ENCODE measurements at places on chromosomes 12 and 14. TPM values are rescaled to one million over a fixed set of nuclear protein-coding genes. Genes with fewer than 3 reads are reported as not detected.

GRCh38 chr12:31248815-31249214, 77.1 kb downstream of the SINHCAF start:
- DNase-seq: no peak

- no peak for DNase-seq
Observed at GRCh38 chr12:47155457-47156166, 75.9 kb upstream of the AMIGO2 start.

DNA sequence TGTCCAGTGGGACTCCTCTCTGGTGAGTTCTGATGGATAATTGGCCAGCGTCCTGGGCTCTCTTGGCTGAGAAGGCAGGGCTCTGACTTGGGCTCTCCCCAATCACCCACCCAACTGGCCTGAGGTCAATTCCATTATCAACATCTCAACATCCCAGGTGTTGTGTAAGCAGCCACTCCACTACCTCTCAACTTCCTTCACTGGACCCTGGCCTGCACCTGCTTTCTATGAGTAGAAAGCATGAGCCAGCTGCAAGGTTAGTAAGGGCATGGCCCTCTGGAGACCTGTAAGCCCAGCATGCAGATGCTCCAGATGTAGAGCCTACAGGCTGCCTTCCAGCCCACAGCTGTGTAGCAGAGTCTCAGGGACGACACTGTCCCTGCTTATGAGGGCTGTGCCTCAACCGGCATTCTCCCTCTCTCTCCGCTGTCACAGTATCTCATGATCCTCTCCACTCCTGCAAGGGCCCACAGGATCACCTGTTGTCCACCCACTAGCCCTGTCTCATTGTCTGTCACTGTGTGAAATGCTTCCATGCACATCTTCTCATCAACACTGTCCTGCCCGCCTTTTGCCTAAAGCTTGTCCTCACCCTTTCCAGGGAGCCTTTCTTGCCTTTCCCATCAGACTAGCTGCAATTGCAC, 5.4 kb upstream of the KRT81 start:
- peak; percentile 35 for DNase-seq

DNA sequence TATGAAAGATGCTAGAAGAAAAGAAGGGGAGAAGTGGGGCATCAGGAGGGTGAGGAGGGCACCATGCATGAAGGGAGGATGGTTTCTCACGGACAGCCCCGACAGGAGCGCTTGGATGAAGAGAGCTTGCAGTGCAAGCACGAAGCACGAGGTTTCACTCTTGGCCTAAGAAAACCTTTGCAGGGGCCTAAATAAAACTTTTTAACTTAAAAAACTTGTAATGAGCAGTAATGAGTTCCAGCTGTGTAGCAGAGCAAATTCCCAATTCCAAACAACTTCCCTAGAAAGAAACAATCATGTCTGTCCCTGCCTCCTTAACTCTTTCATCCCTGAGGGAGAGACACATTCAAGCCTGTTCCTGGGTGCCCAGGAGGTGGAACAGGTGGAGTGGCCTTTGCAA, 119.5 kb downstream of the PAH start:
- no peak for DNase-seq

The EIF2S3B gene
- total RNA-seq: 1.1 TPM

The RPS6KA5 gene
- total RNA-seq: 6.4 TPM

Measured in suprapubic skin (tissue), 4 donors.